AG09309 (cell line): ENCODE measurements at places on chromosomes 16 and 17.

GRCh38 chr16:58107709-58108108 lies 21.5 kb downstream of the CFAP20 start:
- no peak for DNase-seq

GRCh38 chr17:81710514-81711308 lies 1.4 kb upstream of the SLC25A10 start:
- no peak for DNase-seq

- DNase-seq = no peak
Measured at GRCh38 chr16:30065943-30066760, 592 bp downstream of the ALDOA start.

- no peak for DNase-seq
Measured at GRCh38 chr16:5581908-5582307, 484.3 kb upstream of the EEF2KMT start.

DNA sequence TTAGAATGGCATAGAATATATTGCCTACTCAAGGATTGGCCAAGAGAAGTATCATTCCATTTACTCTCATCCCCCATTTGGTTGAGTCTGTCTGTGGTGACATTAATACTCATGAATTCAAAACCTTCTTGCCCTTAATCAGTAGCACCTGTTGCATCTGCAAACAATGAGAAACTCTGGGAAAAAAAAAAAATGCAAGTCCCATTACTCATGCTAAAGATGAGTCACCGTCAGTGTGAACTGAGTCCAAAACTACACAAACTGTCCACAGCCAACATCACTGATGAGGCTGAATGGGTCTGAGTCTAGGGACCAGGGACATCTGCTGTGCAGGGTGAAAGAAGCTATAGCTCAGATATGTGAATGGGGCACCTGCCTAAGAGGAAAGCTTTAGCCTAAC lies 96.9 kb upstream of the ADAMTS18 start:
- DNase-seq = peak; percentile 48

DNA sequence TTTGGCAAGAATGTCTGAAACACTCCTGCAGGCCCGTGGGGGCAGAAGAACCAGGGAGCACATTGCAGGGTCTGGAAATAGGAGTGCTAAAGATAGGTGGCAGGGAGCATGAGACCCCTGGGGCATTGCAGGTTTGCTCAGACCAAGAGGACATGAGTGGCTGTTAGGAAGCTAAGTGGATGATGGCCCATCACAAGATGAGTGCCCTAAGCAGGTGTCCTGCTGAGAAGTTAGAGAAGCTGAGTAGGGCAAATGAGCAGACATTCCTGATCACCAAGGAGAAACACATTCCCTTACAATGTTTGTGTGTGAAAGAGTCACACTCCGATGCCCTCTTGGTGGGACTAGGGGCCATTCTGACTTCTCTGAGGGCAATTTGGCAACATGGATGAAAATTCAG lies 9.9 kb downstream of the MLYCD start:
- no peak for DNase-seq

DNA sequence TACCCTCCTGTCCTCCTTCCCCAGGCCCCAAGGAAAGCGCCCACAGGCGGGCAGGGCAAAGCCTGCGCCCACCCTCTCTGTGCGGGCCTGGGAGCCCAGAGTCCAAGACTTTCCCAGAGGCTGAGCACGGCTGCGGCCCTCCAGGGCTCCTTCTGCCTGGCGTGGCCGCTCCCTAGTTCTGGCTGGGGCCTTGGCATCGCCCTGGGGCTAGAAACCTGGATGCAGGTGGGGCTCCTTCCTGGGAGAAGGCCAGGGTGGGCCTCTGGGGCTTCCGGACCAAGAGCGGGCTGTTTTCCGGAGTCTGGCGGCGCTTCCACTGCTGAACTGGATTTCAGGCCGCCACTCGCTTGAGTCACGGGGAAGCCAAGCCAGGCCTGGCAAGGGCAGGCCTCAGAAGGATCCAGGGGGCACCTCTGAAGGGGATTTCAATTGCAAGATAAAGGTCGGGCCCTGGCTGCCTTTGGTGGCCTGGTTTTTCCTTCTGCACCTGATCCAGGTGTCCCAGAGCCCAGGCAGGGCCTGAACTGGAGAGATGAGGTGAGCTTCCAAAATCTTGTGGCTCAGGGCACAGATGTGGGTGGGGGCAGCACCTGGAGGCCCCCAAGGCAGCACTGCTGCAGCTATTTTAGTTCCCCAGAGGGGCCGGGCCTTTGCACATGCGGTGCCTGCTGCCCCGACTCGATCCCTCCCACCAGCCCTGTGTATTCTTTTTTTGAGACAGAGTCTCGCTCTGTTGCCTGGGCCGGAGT lies 227.4 kb downstream of the MRTFB start:
- no peak for DNase-seq

- no peak for DNase-seq
Measured at GRCh38 chr16:35480361-35480760, 2020.9 kb downstream of the TP53TG3F start.

GRCh38 chr16:83328936-83329335 lies 478.8 kb upstream of the HSBP1 start:
- no peak for DNase-seq

DNA sequence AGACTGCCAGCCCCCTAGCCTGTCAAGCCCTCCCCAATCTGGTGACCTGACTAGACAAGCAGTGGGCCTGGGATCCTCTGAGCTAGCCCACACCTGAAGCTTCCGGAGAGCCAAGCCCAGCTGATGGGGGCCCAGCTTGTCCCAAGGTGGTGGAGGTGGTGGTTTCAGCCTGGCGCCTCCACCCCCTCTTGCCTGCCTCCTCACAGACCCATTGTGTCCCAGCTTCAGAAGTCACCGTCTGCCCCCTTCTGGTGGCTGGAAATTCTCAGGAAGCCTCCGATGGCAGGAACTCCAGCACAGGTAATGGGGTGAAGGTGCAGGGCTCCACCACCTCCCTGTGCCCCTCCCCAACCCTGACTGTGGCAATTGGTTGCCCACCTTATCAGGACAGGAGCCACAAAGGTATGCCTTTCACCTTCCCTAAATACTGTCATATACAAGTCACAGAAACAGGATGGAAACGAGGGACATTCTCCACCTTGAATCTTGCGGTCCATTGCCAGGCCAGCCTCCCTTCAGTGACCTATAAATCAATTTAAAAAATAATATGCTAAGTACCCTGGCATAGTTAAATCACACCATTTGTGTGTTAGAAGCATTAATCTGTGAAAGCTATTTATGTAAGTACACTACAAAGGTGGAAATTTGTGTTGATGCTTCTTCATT lies 66.0 kb upstream of the ZNF423 start:
- DNase-seq = no peak

DNA sequence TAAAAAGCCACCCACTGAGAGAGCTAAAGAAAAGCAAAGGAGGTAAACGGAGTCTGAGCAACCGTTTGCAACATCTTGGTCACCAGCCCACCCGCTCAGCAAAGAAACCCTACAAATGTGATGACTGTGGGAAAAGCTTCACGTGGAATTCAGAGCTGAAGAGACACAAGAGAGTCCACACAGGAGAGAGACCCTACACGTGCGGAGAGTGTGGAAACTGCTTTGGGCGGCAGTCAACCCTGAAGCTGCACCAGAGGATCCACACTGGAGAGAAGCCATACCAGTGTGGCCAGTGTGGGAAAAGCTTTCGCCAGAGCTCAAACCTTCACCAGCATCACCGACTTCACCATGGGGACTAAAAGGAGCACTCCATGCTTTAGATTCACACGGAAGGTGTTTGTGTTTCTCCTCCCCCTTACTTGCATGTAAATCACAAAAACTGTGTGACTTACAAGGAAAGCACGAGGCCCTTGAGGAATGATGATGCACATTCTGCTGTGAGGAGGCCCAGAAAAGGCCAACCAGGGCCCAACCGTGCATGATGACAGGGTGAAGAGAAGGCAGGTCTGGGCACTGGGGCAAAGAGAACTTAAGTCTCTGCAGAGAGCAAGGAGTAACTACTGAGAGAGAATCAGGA lies 7.7 kb downstream of the ZNF174 start:
- DNase-seq = no peak

- no peak for DNase-seq
Measured at GRCh38 chr17:31523862-31524730, 132.6 kb downstream of the RAB11FIP4 start.

- no peak for DNase-seq
Measured at GRCh38 chr17:6072611-6073010, 2.4 kb downstream of the WSCD1 start.

DNA sequence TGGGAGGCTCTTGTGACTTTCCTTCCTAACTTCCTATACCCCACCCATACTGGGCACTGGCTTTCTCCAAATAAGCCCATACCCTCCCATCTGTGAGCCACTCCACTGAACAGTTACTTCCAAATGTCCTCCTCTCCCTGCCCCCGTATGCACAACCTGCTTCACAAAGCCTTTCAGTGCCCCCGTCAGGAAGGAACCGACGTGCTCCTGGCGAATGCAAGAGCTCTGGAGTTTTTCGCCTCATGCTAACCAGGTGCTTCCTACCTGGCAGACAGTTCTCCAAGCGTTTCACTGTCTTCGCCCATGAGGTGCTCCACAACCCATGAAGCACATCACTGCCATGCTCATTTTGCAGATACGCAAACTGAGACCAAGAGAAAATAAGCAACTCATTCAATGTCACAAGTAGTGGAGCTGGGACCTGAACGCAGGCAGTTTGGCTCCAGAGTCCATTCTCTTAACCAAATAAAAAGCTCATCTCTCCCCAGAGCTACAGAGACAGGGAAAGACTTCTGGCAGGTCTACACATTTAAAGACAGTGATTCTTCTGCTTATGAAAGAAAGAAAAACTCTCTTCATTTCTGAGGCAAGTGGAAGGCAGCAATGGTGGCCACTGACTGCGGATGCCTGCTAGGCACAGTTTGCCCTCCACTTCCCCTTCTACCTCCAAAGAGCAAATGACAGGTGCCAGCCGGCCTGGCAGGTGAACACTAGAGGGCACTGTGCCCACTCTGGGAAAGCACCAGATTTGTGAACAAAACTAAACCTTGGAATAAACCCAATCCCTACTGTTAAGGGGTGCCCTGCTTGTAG lies 23.8 kb downstream of the SPHK1 start:
- no peak for DNase-seq

DNA sequence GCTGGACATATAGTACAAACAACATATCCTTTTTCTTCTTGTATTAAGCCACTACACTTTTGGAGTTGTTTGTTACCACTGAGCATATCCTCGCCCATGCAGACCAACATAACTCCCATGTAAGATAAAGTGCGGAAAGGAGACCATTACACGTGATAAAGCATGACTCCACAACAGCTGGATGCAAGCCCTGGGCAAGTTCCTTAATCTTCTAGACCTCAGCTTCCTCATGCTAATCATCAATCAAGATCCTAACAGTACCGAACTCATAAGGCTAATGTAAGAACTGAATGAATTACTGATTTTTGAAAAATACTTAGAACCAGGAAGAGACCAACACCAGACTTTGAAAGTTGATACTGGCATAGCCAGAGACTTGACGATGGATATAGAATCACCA lies 47.0 kb upstream of the GSG1L start:
- DNase-seq = no peak

DNA sequence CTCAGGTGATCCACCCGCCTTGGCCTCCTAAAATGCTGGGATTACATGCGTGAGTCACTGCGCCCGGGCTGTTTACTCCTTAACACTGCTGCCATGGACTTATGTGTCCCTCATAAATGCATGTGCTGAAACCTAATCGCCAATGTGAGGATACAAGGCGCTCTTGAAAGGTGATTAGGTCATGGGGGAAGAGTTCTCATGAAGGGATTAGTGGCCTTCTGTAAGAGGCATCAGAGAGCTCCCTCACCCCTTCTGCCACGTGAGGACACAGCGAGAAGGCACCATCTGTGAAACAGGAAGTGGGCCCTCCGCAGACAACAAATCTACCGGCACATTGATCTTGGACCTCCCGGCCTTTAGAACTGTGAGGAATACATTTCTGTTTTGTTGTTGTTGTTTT lies 19.1 kb downstream of the ITPRIPL2 start:
- DNase-seq = no peak

DNA sequence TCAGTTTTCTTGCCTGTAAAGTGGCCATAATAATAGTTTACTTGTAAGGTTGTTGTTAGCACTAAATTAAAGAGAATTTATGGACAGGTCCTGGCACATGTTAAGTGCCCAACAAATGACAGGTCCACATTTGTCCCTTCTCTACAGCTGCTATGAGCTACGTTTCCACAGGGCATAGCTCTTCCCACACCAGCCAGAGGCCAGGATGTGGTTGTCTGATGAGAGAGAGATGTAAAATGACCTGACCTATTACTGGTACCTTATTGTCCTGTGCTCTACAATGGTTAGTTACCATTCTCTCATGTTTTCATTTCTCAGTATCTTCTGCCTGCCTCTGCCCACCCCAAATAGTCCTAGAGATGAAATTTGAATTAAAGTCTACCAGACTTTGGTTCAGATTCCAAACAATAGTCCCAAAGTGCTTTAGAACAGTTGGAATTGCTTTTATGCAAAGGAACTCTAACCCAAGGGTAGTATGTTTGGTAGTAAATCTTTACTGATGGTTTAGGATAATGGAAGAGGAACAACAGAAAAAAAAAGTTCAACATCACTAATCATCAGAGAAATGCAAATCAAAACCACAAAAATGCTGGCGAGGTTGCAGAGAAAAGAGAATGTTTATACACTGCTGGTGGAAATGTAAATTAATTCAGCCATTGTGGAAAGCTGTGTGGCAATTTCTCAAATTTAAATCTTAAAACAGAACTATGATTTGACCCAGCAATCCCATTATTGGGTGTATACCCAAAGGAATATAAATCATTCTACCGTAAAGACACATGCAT lies 57.1 kb upstream of the ANKFN1 start:
- no peak for DNase-seq

- DNase-seq = no peak
Measured at GRCh38 chr16:12360240-12360639, 383.7 kb downstream of the SNX29 start.
